MCF 10A (cell line): ENCODE measurements at places on chromosomes 4 and X.
A peak's percentile ranks its signal among the peaks of the same experiment; 100 is the strongest.

DNA sequence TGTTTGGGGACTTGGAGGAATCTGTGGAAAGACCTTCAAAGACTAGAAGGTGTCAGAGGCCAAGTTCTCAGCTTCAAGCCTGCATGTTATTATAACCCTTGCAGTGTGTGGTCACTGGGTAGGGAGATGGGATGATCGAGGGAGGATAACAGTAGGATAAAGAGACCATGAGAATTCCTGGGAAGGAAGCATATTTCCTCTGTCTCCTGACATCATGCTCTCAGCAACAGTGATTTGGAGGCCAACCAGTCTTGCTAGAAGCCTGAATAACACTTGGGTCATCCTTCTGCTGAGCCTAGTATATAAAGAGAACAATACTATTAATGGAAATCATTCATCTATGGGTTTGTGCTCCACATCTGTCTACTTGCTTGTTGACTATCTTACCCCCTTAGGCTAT, 40.9 kb upstream of the ANXA3 start:
- DNase-seq = no peak

GRCh38 chr4:5712517-5712916, 1.5 kb downstream of the EVC start:
- peak; percentile 67 for DNase-seq

GRCh38 chr4:6509587-6509986, 37.2 kb upstream of the PPP2R2C start:
- DNase-seq = no peak

GRCh38 chr4:76590798-76591281, 155.8 kb downstream of the SHROOM3 start:
- no peak for DNase-seq

DNA sequence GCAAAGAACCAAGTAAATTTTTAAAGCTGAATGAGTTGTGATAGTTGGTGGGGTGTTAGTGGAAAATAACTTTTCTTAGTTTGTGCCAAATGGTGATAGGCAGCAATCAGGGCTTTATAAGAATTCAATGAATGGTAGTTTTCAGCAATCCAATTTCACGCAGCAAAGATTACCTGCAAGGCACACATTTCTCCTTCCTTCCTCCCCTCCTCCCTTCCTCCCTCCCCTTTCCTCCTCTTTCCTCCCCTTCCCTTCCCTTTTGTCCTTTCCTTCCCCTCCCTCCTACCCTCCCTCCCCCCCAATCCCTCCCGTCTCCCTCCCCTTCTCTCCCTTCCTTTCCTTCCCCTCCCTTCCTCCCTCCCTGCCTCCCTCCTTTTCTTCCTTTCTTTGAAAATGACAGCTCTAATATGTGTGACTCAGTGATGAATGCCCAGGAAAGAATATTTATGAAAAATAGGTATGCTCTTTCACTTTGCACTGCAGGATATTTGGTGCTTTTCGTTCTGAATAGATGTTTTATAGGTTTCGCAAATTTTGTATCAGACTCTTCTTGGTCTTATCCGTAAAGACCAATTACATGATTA, 168.1 kb downstream of the BMPR1B start:
- no peak for DNase-seq

DNA sequence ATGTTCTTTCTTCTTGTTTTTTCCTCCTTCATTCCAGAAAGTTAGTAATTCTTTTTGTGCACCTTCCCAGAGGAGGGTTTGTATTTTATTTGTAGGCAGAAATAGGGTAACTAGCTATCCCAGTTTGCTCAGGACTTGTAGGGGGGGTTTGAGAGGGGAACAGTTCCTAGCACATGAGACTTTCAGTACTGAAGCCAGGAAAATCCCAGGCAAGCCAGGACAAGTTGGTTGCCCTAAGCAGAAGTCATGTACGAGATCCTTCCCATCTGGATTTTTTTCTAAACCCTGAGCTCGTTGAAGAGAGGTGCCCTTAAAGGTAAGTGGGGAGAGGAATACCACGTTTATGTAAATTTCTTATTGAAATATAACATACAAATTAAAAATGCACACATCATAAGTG, 15.6 kb upstream of the TAB3 start:
- DNase-seq = peak; percentile 44

- peak; percentile 16 for DNase-seq
These were observed 2.9 kb downstream of the KLHL15 start for GRCh38 chrX:24023972-24024669.

DNA sequence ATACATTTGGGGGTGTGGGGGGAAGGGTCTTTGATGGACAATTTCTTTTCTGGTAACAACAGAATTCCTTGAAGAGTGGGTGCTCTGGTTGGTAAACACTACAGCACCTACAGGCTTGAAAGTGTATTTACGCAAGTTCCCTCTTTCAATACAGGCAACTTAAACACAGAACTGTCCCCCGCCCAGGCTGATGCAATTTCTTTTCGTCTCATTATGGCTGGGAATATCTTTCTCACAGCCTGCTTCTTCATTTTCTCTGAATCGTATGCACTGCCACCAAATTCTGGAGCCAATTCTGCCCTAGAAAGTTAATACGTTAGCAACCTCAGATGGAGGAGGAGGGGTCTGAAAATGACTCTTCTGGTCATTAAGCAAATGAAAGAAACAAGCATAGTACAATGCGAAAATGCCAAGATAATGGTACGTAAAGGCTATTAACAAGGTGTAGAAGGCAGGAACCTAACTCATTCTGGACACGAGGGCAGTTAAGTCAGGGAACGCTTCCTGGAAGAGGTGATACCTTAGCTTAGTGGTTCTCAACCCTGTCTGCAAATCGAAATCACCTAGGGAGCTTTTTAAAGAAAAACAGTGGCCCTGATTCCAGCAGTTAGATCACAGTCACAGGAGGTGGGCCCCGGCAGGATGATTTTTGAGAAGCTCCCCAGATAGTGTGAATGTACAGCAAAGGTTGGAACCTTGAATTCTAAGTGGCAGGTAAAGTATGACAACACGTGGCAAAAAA, 1.0 kb downstream of the AGA start:
- peak; percentile 45 for DNase-seq

DNA sequence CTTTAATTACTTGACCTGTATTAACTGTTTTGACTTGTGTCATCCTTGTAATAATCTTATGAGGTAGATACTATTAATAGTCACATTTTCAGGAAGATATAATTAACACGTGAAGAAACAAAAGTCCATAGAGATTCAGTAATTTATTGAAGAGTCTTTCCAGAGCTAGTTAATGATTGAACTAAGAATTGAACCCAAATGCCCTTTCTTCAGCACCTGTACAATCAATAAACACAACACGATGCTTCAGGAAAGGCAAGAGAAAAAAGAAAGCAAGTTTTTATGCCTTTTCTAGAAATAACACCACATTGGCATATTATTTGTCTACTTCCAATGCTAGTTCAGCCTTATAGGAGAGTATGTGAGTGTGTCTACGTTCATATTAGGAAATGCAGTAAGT, 399.6 kb downstream of the NAF1 start:
- no peak for DNase-seq

GRCh38 chr4:53365121-53365485, 758 bp downstream of the SCFD2 start:
- peak; percentile 35 for DNase-seq

DNA sequence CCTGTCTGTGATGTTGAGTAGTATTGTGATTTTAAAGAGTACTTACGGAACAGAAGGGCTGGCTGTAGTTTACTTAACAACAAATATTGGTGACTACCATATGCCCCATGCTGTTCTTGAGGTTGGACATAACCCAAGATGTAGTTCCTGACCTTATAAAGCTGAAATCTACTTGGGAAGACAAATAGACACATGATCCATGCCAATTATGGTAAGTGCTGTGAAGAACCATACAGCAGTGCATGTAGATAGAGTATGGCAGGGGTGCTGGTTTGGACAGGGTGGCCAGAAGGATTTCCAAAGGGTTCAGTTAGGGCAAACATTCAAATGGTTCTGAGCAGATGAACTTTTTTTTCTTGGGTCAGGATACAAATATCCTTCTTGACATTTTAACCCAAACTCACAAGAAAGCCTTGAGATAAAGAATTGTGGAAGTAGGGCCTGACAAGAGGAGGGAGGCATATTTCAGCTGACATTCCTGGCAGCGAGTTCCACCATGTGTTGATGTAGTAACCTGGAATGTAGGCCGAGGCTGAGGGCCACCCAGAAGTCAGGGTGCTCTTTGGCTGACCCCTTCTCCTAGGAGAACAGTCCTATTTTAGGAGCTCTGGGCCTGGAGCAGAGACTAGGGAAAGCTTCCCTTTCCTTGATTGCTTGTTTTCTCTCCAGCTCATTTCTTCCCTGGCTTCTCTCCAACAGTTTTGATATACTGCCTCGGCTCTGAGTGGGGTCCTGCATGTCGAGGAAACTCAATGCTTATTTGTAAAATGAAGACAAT, 74.2 kb downstream of the FREM3 start:
- DNase-seq = no peak

DNA sequence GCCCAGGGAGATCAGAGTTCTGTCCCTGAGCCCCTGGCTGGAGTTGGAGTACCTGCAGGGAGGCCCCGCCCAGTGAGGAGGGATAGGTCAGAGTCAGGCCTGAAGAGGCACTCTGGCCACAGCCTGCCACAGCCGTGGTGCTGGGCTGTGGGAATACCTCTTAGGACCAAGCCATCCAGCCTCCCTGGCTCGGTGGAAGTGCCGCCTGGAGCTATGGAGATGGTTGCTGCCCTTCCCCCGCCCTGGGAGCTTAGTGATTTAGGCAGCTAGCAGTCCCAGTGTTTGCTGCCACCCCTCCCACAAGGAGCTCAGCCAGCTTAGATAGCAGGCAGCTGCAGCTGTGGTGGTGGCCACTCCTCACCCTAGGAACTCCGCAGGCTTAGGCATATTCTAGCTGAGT, 446.3 kb upstream of the GNPDA2 start:
- no peak for DNase-seq

GRCh38 chr4:179941911-179942310, 2301.3 kb upstream of the TENM3 start:
- no peak for DNase-seq

DNA sequence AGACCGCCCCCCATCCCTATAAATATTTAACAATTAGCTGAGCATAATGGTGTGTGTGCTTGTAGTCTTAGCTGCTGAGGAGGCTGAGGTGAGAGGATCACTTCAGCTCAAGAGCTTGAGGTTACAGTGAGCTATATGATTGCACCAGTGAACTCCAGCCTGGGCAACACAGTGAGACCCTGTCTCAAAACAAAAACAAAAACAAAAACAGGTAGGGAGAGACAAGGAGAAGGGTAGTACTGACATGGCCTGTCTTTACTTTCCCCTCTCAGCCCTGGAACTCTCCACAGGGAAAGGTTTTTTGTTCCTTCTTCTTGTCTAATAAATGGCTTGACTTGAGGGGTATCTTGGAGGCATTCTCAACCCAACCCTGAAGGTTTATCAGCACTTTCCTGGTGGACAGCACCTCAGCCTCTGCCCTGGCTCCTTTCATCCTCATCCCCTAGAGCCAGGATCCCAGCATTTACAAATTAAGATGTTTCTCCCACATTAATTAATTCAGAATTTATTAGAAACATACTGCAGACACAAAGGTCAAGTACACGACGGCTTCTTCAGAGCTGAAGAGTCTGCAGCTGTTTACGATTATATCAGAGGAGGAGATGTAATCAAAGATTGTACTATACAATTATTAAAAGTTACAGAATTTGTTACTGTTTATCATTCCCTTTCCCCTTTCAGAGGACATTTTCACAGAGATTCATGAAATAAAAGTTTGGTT, 131.8 kb downstream of the AFF1 start:
- DNase-seq = no peak

DNA sequence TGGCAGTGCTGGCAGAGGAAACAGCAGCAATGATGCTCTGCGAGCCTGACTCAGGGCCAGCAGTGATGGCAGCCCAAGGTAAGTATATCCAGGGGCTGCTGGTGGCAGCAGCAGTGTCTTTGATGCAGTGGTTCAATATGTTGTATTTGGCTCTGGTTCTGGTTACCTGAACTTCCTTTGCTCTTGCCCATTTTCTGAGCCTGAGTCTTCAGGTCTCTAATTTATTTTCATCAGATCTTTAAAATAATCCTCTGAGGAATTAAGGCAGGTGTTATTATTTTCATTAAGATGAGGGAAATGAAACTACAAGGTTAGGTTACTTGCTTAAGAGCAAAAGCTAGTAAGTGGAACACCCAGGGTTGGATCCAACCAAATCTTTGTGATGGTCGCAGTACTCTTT, 102.8 kb upstream of the BMP2K start:
- DNase-seq = no peak

DNA sequence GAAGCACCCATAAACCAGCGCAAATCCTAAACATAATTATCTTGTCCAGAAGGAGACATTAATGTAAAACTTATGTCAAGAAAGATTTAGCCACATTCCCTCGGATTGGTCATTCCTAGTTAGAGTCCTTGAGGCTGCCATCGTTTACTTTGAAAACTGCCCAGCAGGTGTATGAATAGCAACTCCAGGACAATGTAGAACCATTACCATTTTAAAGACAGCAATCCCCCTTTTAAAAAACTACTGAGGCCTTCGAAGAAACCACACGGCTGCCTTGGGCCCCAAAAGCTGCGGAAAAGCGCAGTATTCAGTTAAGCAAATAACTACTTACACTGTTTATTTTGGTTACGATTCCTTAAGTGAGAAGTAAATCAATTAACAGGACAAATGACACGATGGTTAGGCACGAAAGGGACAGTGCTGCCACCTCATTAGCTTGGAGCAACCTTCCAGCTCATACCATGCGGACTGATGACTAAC, 822 bp upstream of the SGMS2 start:
- DNase-seq = no peak

- DNase-seq = no peak
These were observed 25.1 kb upstream of the PRDM8 start for GRCh38 chr4:80172203-80172602.
